ENCODE measurements at places on chromosomes 5 and 9.

DNA sequence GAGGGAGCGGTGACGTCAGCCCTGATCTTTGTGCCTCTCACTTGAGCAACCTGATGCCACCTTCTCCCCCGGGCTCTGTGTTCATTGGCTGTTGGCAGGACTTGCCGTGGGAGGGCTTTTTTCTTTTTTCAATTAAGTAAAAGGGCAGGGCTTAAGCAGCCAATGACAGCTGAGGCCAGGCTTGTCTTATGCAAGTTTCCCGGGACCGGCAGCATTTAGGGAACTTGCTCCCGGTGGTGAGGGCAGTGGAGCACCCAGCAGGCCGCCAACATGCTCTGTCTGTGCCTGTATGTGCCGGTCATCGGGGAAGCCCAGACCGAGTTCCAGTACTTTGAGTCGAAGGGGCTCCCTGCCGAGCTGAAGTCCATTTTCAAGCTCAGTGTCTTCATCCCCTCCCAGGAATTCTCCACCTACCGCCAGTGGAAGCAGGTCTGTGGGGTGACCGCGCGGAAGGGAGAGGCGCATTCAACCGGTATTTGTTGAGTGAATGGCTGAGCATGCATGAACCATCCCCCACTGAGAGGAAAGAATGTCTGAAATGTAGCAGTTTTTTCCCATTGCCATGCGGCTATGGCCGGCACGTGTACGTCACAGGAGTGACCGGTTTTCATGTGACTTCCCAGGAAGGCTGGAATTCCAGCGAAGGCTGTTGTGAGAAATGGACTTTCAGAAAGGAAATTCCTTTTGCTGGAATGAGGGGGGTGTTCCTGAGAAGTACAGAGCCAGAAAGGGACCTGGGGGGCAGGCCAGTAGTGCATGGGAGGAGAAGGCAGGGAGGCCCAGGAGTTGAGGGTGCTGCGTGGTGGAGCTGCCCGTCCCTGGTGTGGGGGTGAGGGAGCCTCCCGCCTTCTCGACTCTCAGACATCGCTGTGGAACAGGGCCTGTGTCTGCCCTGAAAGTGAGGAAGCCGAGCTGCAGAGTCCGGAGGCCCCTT lies 29.0 kb downstream of the PTGES2 start:
- peak; percentile 93 for DNase-seq

- DNase-seq, result no peak
Observed at GRCh38 chr5:123571927-123572326, 60.0 kb downstream of the CSNK1G3 start.

GRCh38 chr5:145980259-145980658 lies 43.9 kb downstream of the SH3RF2 start:
- no peak for DNase-seq

DNA sequence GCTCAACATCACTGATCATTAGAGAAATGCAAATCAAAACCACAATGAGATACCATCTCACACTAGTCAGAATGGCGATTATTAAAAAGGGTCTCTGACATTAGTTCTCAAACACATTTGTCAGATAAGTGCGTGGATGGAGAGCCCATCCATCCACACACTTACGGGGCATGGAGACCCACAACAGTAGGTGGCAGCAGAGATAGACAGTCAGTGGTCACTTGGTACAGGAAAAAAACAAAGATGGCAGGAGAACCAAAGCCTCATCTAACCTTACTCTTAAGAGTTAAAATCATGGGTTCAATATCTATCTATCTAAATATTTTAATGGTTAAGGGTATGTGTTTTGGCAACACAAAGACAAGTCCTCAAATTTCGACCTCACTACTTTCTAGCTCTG lies 1378.7 kb upstream of the C9orf72 start:
- no peak for DNase-seq

GRCh38 chr5:73822278-73822988 lies 196.4 kb downstream of the ARHGEF28 start:
- DNase-seq, result no peak

DNA sequence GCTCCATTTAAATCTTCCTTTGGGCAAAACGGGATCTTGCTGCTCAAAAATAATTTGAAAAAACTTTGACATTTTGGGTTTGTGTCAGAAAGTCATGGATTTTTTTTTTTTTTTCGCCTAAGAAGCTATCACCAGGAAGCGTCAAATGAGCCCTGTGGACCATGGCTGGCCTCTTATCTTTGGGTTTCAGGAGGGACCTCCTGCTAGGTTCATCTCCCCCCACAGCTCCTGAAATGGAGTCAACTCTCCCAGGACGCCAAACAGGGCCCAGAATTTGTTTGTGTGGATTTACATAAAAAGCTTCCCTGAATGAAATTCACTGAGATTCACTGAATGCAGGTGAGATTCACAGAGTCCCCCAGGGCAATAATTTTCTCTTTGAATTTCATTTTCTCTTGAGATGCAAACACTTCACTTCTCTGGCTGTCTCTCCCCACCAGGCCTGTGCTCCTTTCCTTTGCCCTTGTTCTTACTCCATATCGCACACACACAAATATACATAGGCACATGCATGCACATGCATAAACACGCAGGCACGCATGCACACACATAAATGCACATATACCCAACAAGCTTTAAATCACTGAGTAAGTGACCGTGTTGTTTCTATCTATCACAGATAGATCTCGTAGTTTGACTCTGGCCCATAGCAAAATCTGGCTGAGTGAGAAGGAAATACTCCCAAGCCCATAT lies 55.3 kb upstream of the GALNT10 start:
- DNase-seq, result no peak

DNA sequence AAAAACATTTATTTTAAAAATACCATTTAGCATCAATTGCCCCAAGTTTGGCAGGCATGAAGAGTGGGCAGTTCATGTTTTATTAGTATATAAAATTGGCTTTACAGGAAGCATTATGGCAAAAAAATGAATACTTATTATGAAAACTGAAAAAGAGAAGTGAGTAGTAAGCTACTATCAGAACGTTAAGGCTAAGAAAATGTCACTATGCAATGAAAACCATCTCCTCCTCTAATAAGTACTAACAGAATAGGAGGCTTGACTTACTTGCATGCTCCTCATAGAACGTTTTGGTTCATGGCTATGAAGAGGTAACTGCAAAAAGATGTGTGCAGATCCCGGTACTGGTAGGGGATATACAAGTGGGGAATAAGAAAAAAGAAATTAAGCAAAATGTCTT lies 23.6 kb downstream of the TICAM2 start:
- no peak for DNase-seq

- DNase-seq, result no peak
Observed at GRCh38 chr5:168939887-168940544, 360.8 kb upstream of the PANK3 start.

DNA sequence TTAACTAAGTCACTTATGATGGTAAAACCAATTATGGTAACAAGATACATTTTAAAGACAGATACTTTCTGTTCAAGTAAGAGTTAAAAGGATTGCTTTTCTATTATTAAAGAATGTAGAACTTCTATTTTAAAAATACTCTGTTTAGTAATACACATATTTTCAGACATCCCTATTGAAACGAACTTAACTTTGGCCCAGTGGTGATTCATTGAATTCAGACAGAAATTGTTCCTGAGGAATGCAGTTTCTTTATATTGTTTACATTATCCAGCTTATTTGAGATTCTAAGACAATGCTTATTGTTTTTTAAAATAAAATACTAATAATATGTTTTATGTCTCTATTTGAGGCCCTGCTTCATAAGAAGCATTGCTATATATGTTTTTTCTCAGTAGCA lies 816.4 kb downstream of the SEMA5A start:
- DNase-seq, result no peak

DNA sequence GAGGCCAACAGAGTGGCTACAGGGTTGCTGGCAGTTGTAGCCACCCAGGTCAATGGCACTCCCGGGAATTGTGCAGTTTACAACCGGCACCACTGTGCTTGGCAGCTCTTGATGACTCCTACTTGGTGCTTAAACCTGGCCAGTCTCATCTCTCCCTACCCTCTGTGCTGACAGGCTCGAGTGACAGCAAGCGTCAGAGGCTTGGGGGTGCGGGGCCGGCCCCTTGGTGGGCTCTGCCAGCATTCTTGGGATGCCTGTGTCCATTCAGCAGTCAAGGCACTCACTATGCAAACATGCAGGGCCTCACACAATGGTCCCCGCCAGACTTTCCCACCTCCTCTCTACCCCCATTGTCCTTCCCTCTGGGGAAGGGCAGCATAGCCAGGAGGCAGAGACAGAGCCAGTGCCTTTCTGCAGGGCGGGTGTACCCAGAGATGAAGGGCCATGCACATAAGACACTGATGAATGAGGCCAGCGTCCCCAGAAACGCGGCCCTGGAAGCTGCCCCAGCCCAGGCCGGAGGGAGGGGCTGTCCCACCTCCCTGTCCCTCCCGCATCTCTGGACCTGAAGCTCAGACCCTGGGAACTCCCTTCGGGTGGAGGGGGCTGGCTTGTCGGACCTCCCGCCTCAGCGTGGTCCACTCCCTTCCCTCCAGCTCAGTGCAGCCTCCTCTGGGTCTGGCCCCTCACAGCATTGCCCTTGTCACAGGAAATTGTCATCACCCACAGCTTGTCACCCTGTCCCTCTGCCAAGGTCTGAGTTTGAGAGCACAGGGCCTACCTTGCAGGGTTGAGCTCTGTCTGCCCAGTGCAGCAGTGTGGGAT lies 26.4 kb upstream of the NOTCH1 start:
- DNase-seq, result no peak

DNA sequence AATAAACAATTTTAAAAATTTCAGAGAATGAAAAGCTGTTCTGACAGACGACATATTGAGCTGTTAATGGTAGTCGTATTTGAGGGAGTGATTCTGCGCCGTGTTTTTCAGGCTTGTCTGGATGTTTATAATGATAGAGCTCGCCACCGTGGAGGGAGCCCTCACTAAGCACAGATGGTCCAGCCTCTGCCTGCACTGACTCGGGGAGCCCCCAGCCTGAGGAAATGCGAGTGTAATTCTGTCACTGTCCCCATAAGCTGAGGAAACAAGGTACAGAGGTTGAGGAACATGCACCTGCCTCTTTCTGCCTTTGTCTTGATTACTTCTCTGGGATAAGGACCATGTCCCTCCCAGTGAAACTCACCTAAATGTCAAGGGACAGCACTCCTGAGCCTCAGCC lies 7.4 kb upstream of the DBH start:
- no peak for DNase-seq

DNA sequence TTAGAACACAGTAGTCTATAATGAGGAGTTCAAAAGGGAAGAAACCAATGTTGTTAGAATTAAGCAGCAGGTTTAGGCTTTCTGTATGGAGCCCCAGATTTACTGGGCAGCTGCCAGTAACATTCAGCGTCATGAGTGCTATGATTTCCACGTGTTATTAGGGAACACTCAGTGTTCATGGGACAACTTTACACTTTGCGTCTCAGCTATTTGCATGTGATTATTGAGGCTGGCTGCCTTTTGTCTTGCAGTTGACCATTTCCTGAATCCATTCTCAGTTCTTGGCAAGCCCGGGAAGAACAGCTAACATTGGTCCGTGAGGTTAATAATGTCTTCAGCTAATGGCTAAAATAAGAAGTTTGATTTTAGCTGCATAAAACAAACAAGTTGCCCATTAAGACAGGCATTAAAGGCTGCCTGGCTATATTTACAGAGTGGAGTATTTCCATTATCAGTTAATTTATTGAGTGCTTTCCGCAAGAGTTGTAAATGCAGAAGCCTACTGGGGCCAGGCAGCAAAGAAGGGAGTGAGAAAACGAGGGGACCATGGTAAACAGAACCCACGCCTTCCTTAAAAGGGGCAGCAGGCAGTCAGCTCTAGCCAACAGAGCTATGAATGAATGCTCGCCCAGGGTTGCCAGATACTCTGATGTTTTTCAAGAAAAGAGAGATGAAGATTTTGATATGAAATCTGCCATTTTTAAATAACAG lies 120.9 kb downstream of the PIP5K1B start:
- no peak for DNase-seq

DNA sequence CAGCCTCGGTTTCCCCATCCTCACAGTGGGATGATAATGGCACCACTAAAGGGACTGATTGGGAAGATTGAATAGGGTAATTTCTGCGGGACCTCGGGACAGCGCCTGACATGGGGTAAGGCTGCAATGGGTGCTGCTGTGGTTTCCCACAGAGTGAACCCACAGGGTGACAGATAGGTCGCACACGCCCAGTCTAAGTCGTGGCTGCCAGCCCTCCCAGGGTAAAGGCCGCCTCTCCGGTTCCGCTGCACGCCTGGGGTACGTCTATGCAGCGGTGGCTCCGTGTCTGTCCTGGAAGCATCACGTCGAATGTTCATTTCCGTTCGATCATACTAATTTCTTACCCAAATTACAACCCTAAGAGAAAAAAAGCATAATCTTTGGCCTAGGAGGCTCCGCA lies 631 bp downstream of the CFAP77 start:
- DNase-seq, result no peak

DNA sequence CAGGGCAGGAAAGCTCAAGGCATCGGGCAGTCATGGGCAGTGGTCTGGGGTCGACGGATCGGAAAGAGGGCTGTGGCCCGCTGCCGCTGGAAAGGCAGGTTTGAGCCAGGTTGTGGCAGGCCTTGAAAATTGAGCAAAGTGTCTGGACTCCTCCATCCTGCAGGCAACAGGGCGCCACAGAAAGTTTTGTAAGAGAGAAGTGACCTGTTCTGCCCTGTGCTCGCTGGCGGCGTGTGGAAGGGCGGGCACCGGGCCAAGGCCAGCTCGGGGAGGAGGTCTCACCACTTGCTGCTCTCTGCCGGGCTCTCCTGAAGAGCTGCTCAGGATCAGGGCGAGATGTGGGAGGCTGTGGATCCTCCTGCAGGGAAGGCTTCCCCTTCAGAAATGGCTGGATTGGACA lies 41.4 kb upstream of the FAT2 start:
- peak; percentile 38 for DNase-seq

GRCh38 chr9:129752900-129753729 lies at the start of gene PTGES:
Gene PTGES (minus strand): TSS chr9:129753042. CDS start chr9:129753012, 30 bp downstream.
- DNase-seq, result no peak

DNA sequence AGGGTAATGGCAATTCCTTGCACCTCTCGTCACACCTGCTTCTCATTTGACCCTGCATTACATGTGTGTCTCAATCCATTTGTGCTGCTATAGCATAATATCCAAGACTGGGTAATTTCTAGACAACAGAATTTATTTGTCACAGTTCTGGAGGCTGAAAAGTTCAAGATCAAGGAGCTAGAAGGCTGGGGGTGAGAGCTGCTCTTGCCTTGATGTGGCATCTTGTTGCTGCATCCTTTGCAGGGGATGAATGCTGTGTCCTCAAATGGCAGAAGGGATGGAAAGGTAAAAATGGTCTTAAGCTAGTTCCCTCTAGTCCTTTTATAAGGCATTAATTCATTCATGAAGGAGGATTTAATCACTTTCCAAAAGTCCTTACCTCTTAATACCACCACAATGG lies 323.7 kb upstream of the RPS23 start:
- DNase-seq, result no peak

DNA sequence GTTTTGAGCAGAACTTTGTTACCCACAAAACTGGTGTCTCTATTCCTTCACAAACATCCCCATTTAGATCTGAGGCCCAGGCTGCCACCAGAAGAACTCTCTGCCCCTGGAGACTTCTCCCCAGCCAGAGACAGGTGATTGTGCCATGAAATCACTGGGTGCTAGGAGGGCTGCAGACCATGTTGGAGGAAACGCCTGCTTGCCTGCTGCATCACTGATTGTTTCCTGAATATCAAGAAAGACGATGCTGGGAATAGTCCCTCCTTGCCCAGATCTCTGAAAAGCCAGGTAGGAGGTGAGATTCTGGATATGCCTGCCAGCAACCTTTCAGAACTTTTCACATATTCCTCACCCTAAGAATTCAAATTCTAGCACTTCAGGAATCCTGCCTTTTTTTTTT lies 8.1 kb downstream of the ZNF366 start:
- no peak for DNase-seq

- no peak for DNase-seq
Observed at GRCh38 chr9:90095682-90096081, 490.9 kb downstream of the GADD45G start.
